ENCODE measurements at places on chromosomes 3 and 15. TPM values are rescaled to one million over a fixed set of nuclear protein-coding genes. Genes with fewer than 3 reads are reported as not detected.

The ATOSA gene
- 31.2 TPM for polyA plus RNA-seq

The SI gene
- polyA plus RNA-seq: not detected

The SMAD6 gene
- polyA plus RNA-seq: 10.9 TPM

The VGLL3 gene
- polyA plus RNA-seq: 7.7 TPM

GRCh38 chr3:46527239-46527638 lies 29.5 kb downstream of the RTP3 start:
- DNase-seq: no peak
